Stromal cell of bone marrow (primary cell): ENCODE measurements at places on chromosomes 5 and 9.
A peak's percentile ranks its signal among the peaks of the same experiment; 100 is the strongest.

- no peak for DNase-seq
These were observed 488.3 kb upstream of the TUSC1 start for GRCh38 chr9:26166537-26166936.

- DNase-seq, result no peak
These were observed 34.7 kb downstream of the NKD2 start for GRCh38 chr5:1043327-1043726.

DNA sequence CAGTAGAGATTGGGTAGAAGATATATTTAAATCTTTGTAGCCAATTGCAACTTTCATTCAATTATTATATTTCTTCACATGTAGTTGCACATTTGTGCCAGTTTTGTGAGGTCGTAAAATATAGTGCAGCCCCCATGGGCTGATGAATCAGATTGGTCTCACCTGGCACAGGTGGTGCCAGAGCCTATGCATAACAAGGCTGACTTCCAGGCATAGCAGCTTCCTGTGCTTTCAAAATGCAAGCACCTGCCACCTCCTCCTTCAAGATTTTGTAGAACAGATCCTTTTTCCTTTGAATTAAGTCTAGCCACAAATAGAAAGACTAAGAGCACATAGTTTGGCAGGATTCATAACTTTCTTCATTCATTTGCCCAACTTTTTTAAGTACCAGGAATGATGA is 87.1 kb downstream of the STARD4 start:
- DNase-seq, result no peak

DNA sequence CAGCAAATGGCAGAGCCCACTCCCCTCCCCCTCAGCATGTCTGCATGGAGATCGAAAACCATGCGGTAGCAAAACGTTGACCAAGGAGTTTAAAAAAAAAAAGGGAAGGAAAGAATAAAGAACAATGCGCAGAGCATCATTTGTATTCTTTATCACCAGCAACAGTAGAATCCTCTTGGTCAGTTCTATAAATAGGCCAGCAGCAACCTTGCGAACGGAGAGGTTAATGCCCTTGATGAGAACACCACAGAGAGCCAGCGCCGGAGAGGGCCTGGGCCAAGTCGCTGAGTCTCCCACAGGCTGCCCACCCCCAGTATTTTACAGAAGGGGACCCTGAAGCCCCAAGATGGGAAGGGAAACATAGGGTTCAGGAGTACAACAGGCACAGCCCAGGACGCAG is 22.7 kb downstream of the WHRN start:
- DNase-seq, result no peak

- DNase-seq, result no peak
These were observed 36.9 kb downstream of the SPRY4 start for GRCh38 chr5:142287973-142288313.

- DNase-seq, result no peak
These were observed 3.3 kb downstream of the CD274 start for GRCh38 chr9:5453673-5454072.

- DNase-seq, result no peak
These were observed 681 bp downstream of the MAN2A1 start for GRCh38 chr5:109690242-109690974.

- DNase-seq, result no peak
These were observed 160.3 kb upstream of the TBC1D2 start for GRCh38 chr9:98415782-98416181.

DNA sequence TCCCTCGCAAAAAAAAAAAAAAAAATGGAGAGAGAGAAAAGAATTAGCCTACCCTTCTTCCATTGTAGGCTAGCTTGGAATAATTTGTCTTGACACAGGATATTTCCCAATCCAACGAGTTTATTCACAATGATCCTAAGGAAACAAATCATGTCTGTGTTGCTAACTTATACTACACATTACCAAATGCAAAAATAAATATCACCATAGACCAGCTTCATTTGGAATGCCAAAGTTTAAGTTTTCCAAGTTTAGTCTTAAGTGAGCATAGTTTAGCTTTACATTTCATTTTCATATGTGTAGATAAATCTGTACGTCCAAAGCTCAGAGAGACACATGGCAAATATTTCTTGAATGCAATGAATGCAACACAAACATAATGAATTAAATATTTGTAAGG is 1106.2 kb upstream of the DMAC1 start:
- DNase-seq, result no peak

DNA sequence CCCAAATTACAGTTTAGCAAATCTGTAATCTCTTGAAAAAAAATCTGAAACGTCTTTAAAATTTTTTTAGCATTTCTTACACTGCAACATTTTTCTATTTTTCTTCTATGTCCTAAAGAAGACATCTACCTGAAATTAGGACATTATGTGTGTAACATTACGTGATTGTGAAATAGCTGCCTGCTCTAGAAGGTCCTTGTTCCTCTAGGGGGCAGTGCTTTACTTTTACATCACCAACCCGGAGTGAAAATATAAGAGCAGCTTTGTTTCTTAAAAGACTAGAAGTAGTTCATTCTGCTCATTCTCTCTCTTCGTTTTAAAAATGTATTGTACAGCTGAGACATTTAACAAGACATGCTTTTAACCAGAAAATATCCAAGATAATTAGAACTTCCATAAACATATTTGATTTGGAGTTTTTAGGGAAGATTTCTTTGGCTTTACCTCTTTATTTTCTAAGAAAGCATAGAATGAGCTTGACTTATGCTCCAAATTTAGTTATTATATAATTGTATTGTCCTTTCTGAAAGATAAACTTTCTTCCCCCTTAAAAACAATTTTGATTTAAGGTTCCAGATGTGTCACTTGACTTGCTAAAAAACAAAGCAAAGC is 48.1 kb upstream of the RIOK2 start:
- DNase-seq, result peak; percentile 72
